ENCODE measurements at places on chromosomes 12 and 14.

- no peak for DNase-seq
Observed at GRCh38 chr14:32142754-32143437, 58.9 kb upstream of the RNU6-7 start.

- DNase-seq, result no peak
Observed at GRCh38 chr14:32709027-32709426, 229.7 kb upstream of the NPAS3 start.

DNA sequence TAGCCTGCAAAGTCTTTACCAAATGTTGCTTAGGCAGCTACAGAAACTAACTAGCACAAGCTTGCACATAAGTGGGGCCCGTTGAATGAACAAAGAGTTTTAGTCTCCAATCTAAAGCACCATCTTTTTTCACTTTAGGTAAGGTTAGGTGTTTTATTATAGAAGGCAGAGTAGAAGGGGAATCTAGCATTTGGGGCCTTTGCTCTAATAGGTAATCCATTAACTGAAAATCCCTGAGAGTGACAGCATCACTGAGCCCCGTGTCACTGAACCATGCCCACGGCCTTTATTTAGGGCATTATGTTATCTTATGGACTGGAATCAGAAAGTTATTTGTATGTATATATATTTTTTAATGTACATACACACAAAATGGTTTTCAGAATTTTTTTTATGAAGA is 25.1 kb downstream of the CPNE8 start:
- no peak for DNase-seq

- no peak for DNase-seq
Observed at GRCh38 chr12:26238341-26239121, 43.2 kb downstream of the SSPN start.

- no peak for DNase-seq
Observed at GRCh38 chr12:54240971-54241588, 38.8 kb downstream of the CBX5 start.

GRCh38 chr14:21846227-21846885 is 172.7 kb upstream of the OR4E1 start:
- DNase-seq, result peak; percentile 51

DNA sequence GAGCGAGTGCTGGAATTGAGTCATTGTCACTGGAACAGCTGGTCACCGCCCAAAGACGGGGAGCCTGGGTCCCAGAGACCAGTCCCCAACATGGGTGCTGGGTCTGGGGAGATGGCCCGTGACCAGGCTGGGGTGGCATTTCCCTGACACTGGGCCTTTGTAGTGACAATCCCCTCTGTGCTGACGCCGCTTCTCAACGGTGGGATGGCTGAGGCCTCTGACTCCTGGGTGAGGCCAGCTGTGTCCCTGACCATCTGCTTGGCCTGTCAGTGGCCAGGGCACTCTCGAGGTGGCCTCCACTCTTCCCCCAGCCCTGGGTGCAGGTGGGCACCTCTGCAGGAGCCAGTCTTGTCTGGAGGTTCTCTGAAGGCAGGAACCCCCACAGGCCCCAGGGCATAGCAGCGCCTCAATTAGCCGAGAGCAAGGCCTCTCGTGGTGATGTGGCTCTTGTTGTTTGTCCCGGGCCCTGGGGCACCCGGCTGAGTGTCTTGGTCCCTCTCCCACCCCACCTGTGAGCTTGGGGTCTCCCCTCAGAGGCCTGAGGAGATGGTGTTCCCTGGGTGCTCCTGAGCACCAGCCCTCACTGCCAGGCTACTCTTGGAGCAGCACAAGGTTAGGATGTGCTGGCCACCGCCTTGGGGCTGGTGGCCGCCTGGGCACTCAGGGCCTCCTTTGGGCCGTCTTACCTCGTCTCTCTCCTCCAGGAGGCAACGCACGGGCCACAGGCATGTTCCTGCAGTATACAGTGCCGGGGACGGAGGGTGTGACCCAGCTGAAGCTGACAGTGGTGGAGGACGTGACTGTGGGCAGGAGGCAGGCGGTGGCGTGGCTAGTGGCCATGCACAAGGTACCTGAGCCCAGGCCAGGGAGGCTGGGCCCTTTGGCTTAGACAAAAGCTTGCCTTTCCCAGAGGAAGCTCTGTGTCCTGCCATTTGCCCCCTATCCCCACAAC is 16.6 kb downstream of the ZFYVE21 start:
- DNase-seq, result no peak

- no peak for DNase-seq
Observed at GRCh38 chr14:67068251-67068650, 121.0 kb upstream of the GARIN2 start.

GRCh38 chr12:45801625-45802024 is 72.1 kb downstream of the ARID2 start:
- no peak for DNase-seq

DNA sequence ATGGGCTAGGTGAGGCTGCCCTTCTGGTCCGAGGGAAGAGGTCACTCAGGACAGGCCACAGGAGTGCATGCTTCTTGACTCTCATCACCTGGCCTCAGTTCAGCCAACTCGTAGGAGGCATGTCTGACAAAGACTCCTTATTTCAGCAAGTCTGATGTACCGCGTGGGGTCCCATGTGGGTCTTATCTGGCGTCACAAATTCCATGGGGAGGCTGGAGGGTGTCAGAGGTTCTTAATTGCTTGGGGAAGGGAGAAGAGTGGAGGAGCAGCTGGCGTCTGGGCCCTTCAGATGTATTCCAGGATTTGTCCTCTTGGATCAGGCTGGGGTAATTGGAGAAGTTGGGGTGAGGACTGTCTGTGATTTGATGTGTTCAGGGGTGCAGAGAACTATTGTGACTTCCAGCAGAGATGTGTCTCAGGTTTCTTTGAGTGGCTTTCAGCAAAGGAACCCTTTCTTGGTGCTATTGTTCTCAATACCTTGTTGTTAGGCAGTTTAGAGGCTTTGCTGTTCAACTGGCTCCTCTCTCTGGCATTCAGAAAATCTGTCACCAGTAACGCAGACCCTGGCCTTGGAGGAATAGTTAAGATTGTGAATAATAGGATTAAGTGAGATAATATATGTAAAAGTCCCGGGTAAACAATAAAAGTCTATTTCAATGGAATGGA is 60.1 kb downstream of the SUSD6 start:
- DNase-seq, result no peak

GRCh38 chr12:104957719-104958000 is 430 bp downstream of the SLC41A2 start:
- DNase-seq, result no peak

GRCh38 chr12:49626169-49626835 is 2.9 kb downstream of the PRPF40B start:
- DNase-seq, result no peak

DNA sequence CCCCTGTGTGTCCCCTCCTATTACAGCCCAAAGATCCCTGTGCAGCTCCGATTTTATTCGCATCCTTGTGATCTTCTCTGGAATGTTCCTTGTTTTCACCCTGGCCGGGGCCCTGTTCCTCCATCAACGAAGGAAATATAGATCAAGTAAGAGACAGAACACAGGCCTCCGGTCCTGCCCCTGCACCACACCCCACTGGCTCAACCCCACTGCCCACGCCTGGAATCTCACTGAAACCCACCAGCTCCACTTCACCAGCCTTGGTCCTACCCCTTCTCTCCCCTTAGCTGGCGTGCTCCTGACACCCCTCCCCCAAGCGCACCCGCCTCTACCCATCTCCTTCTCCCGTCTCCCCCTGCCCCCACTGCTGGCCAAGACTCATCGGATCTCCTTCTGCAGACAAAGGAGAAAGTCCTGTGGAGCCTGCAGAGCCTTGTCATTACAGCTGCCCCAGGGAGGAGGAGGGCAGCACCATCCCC is 934 bp upstream of the TAPBPL start:
- DNase-seq, result no peak

DNA sequence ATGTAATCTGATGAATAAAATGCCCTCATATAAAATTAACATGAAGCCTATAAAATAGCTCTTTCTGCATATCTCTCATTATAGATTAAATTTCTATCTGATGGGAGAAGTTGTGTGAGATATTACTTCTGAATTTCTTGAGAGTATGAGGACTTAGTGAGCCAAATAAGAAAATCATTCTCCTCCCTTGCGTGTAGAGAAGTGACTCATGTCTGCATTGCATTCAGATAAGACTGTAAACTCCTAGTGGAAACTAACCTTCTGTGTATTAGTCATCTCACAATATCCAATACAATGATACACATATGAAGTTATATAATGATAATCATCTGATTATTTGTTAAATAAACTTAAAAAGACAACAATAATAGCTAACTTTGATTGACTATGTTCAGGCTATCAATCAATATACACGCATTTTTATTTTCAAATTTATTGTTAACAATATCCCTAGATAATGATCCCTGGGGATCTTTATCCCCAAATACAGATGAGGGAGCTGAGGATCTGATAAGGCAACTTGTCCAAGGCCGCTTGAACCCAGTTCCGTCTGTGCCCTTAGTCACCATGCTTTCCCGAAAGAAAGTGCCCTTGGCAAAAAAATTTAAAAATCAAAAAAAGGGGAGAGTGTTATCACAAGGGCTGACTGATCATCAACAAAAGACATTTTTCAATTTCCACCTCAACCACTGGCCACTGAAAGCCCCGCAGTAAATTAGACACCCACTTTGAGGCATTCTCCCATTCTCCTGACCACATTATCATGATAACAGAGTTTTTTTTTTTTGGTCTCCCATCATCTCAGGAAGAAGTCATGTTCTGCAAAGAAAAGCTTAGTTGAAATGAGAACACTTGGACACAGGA is 189.2 kb upstream of the RASSF8 start:
- DNase-seq, result no peak

GRCh38 chr14:23561873-23562821 is 5.4 kb downstream of the AP1G2 start:
- no peak for DNase-seq

DNA sequence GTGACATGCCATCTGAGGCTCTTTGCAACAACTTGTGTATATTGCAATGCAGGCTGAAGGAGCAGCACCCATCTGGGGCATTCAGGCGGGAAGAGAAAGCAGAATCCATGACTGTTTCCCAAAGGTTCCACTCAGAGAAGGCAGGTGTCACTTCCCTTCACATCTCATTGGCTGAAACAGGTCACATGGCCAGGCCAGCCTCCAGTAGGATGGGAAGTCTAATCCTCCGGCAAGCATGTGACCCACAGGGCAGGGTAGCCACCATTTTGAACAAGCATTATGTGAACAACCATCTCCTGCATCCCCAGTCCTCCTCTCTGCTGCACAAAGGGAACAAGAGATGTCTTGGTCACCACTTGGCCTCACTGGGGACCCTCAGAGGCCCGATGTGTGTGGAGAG is 70.6 kb downstream of the RIN3 start:
- no peak for DNase-seq

DNA sequence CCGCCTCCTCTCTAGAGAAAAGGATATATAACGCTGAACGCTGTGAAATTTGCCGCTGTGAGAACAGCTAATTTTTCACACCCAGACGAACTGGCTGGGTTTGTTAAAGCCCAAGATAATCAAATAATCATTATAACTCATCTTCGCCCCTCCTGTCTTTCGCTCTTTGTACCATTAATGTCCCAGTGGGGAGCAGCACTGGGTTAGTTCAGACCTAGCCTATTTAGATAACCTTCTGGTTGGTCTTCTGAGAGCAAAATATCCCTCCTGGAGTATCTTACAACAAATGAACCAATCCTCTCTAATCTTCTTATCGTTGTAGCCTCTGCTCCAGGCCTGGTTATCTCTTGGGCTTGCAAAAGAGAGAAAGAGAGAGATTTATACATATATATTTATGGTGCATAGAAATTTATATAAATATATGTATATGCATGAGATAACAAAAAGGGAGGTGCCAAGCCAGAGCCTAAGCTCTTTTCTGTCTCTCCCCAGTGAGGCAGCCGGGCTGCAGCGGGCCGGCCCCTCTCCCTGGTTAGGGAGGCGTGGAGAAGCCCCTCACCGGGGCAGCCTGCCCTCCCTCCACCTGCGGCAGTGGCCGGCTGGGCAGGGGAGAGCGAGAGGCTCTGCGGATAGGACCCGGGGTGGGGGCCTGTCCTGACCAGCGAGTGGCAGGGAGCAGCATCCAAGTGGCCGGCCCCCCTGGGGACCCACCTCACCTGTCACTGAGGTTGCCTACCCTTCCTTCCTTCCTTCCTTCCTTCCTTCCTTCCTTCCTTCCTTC is 202.0 kb upstream of the LHX5 start:
- no peak for DNase-seq

GRCh38 chr12:52230364-52231281 is 2.4 kb upstream of the KRT7 start:
- DNase-seq, result no peak

DNA sequence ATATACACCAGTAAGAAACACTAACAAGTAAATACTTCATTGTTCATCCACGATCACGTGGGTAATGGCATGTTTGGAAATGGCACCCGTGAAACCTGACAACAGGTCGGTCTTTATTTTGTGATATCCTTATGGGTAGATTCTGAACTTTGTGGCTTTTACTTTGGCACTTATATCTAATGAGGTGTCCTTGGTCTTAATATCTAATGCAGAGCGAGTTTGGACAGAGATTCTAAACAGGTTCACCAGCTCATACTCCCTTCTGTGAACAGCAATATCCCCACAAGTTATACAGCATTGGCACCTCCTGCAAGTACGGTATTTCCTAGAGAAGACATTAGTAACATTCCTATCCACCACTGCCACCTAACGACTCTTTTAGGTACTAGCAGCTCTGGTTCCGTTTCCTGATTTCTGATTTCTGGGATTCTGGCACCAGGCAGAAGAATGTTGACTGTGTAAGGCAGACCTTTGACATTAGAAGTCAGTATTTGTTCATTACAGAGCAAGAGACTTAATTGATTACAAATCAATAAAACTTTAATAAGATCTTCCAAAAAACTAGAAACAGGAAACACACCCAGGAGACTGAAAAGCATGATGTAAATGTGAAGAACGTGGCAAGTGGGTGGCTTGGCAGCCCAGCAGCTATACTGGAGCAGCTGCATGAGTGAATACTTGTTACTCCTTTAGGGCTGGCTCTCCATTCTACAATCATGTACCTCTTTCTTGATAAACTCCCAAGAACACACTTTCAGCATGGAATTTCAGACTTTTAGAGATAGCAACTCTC is 2.5 kb downstream of the ANG start:
- DNase-seq, result no peak

- DNase-seq, result no peak
Observed at GRCh38 chr14:81766321-81766915, 232.8 kb upstream of the SEL1L start.

DNA sequence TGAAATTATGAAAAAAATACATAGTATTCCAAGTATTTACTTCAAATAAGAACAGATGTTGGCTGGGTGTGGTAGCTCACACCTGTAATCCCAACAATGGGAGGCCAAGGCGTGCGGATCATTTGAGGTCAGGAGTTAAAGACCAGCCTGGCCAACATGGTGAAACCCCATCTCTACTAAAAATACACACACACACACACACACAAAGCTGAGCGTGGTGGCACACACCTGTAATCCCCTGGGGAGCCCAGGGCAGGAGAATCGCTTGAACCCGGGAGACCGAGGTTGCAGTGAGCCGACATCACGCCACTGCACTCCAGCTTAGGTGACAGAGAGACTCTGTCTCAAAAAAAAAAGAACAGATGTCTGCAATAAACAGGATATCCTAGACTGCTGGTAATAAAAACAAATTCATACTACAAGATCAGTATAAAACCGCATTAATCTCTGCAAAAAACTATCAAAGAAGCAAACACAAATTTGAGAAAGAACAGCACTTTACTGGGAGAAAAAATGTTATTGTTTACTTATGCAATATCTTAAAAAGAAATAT is 23.8 kb downstream of the EEA1 start:
- no peak for DNase-seq

- DNase-seq, result no peak
Observed at GRCh38 chr14:46063872-46064271, 587.7 kb downstream of the RPL10L start.

GRCh38 chr12:22215467-22216253 is 118.8 kb downstream of the ST8SIA1 start:
- no peak for DNase-seq

GRCh38 chr12:62259631-62259992 is 592 bp upstream of the USP15 start:
- DNase-seq, result no peak

GRCh38 chr12:62769076-62769619 is 165.8 kb downstream of the PPM1H start:
- no peak for DNase-seq
